ENCODE measurements at places on chromosomes 11 and 22. TPM values are rescaled to one million over a fixed set of nuclear protein-coding genes. Genes with fewer than 3 reads are reported as not detected.

DNA sequence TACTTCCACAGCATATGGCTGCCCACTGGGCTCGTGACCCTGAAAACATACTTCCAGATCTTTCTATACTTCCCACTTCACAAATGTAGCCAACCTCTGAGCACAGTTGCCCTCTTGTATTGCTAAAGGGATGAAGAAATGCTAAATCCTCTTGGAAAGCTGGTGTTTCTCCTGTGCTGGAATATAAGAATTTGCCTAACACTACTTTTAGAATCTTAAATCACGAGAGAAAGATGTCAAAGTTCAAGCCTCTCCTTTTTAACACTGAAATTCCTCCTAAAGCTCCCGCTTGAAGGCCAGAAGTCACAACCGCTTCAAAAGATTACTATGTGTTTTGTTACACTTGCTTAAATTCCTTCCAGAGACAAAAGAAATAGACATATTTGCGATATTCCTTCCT, 21.9 kb downstream of the MAML2 start:
- DNase-seq: no peak

DNA sequence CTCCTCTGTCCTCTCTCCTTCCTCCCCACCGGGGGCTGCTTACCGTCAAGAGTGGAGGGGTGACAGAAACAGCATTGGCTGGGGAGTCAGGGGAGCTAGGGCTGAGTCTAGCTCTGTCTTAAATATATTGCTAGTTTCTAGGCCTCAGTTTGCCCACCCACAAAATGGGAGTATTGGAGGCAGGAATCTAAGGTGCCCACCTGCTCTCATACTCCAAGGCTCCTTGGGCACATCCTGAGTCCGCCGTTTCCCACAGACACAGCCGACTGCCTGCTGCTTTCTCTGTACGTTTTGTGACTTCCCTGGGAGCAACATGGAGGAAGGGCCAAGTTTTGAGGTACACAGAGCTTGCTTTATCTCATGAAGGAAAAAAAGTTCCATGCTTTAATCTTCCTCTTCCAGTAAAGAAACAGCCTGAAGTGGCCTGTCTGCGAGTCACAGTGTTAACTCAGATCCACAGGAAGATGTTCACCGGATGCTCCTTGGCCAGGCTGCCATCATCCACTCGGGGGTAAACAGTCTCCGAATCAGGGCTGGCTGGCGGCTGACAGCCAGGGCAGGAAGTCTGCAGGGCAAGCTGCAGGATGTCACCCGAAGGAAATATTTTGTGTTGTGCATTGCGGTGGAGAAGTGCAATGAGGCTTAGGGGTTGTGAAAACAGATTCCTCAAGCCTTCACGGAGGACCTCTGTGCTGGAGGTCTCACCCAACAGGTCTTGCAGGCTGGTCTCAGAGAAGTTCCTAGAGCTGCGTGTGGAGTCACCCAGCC, 11.0 kb upstream of the CERK start:
- DNase-seq: no peak

DNA sequence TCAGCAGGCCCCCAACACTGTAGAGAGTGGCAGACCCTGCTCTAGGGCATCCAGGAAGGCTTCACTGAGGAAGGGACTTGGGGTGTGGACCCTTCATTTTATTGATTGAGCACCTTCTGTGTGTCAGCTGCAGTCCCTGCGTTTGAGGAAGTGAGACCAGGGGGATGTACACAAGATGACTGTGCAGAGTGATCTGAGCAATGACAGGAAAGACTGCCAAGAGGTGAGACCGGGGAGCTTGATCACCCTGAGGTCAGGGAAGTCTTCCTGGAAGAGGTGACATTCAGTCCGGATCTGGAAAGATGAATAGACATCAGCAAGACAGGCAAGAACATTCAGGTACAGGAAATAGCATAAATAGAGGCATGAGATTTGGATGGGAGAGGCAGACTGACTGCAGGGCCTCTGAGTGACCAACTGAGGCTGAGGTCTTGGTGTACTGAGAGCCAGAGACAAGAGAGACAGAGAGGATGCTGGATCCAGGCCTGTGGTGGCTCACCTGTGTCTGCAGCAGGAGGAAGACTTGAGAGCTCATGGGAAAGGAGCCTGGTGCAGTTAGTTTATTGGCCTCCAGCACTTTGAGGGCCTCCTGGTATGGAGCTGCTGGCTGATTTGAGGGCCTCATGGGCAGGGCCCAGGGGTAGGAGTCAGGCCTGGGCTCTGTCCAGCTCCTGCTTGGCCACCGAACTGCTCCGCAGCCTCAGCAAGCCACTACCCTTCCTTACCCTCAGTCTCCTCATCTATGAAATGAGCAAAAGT, 5.2 kb downstream of the DGAT2 start:
- DNase-seq: no peak

The ARHGAP20 gene
- total RNA-seq: not detected

GRCh38 chr11:19891022-19891421, 178.4 kb downstream of the NAV2 start:
- no peak for DNase-seq

DNA sequence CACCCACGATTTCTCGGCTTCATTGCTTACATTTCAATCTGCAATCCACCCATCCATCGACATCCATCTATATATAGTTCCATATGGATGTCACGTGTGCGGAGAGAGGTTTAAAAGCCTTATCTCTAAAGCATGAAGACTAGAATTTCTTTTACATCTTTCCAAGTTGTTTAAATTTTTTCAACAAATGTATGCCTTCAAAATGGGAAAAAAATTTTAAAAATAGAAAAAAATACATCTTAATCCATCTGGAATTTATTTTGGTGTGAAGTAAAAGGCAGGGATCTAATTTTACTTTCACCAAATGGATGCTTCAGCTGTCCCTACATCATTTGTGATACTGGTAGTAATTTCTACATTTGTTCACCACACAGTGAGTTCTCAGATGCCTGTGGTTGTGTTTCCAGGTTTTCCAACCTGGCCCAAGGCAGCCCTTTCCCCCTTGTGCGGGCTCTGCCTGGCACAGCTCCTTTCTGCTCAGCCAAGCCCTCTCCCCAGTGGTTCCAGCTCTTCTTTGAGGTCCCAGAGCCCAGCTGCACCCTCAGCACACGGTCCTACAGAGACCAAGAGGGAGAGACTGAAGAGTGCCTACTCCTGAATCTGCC, 37.6 kb upstream of the KLHL35 start:
- DNase-seq: no peak

The NRIP3 gene
- 4.5 TPM for total RNA-seq

DNA sequence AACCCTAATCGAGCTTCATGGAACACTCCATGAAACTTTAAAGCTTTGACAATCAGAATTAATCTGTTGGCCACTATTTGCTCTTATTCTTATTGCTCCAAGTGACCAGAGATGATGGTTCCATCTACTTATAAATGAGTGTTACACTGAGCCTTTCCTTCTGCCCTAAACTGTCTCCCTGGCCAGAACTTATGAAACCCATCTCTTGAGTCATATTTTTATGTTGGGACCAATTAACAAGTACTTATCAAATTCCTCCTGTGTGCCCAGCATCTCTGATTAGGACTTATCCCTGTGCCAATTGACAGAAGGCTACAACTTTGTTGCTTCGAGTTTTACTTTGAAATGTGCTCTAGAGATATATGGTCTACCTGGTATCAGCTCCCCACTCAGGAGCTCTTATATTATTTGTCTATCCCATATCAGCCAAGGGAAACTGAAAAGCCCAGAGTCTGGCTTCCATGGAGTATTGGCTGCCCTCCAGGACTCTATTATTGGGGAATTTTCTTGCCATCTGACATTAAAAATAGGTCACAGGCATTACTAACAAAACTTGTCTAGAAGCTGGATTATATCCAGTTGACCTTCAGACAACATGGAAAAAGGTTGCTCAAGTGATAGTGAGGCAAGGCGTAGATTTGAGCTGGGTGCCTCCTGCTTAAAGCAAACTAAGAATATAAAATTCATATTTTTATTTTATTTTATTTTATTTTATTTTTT, 8.8 kb downstream of the KREMEN1 start:
- no peak for DNase-seq

DNA sequence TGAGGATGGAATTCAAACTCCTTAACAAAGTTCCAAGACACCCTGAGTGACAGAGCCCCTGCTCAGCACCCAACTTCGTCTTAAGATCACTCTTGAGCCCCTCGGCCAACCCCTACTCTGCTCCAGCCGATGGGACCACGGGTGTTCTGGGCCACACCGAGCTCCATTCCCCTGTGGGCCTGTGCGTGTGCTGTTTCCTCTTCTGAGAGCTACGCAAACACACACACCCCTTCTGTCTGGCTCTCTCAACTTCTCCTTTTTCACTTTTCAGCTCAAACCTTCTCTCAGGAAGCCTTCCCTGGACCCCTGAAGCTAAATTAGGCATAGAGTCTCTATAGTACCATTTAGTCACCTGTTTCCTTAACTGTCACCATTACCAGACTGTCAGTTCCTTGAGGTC, 37.5 kb upstream of the NNMT start:
- no peak for DNase-seq

DNA sequence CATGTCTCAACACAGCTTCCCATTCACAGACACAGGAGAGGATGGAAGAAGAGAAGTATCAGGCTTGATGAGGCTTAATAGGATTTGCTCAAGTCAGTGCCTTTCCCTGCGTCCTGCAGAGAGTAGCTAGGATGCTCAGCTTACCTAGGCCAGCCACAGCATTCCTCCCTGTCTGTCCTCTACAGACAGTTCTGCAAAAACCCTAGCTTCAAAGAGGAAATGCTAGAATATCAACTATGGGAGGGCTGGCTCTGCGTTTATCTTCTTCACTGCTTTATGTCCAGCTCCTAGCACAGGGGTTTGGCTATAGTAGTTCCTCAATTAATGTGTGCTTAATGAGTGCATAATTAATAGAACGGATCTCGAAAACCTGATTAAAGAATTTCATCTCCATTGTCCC, 16.4 kb downstream of the KCNJ5 start:
- DNase-seq: no peak

DNA sequence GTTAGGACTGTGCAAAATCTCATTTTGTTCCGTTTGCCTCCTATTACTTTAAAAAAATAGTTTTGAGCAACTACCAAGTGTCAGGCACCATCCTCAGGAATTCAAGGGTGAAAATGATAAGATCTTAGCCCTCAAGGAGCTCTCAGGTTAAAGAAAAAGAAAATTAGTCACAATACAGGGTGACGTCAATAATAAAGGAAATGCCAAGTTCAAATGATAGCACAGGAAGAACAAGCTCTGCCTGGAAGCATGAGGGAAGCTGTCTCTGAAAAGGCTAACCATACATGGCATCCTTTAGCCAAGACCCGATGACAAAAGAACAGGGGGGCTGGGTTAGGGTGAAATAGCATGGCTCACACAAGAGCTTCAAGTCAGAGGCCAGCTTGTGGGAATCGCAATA, 11.1 kb upstream of the MPZL2 start:
- no peak for DNase-seq

- DNase-seq: no peak
Measured at GRCh38 chr11:12890476-12890875, 118.6 kb upstream of the RASSF10 start.

- DNase-seq: no peak
Measured at GRCh38 chr11:26974996-26975395, 18.9 kb upstream of the FIBIN start.

GRCh38 chr11:36131721-36132397, 157.4 kb downstream of the COMMD9 start:
- no peak for DNase-seq

DNA sequence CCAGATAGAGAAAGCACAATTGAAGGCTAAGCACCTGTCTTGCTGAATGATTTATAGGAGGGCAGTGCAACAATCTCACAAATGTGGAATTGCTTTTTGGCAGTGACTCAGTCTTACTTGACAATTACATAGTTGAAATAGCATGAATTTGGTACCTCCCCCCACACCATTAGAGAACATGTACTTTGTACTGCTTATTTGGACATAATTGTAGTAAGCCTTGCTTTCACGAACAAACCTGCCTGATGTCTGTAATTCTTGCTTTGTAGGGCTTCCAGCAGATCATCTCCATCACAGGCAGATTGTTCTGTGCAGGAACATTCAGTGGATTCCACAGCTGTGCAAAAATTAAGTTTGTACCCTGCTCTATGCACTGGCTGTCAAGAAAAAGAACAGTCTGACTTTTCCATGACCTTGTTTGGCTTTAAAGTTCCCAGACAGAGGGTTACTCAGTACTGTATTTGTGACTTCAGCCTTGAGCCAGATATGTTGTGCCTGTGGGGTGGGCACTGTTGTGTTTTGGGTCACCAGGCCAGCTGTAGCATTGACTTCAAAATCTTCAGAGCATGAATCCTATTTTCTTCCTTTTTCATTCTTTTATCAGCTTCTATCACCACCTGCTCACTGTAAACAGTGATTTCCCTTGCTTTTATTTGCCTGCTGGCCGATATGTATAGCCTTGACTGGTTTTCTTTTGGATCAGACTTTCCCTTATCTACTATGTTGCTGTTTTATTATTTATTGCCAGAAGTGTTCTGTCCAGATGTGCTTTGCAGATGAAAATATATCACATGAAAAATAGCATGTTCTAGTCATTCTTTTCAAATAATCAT, 941.0 kb upstream of the CHORDC1 start:
- no peak for DNase-seq

DNA sequence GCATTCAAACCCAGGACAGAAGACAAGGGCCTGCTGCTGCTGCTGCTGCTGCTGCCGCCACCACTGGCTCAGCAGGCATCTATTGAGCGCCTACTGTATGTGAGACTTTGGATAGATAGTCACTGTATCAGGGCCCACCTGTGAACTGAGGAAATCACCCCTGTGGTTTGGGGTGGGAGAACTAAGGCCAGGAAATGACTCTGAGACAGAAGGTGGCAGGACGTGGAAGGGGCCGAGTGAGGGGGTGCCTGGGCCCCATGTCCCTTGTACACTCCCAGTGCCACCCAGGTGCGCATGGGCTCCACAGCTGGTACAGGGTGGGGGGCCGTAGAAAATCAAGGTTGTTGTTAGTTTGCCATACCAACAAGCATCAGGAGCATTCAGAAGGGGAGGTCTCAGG, 50.6 kb downstream of the ARHGAP8 start:
- DNase-seq: no peak

The PGA3 gene
- not detected for total RNA-seq

DNA sequence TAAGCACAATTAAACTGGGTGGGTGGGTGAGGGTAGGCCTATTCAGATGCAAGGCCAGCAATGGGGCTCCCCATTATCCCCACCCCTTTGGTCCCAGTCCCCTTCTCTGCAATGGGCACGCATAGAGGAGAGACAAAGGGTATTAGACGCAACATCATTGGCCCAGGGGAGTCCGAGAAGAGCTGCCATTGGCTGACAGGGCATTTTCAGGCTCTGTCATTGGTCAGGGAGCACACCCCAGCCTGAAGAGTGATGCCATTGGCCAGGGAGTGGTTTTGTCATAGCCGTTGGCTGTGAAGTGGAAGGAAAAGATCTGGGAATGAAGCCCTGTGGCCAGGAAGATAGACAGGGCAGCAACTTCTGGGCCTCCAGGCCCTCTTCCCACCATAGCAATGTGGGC, 2.8 kb upstream of the TRIM3 start:
- no peak for DNase-seq

The SLC6A5 gene
- not detected for total RNA-seq

- DNase-seq: no peak
Measured at GRCh38 chr11:60204922-60205321, 22.0 kb upstream of the MS4A6A start.

GRCh38 chr22:42366806-42367581, 65.2 kb downstream of the NFAM1 start:
- DNase-seq: no peak

Data from Caki2 (cell line).